ENCODE measurements at places on chromosomes 2 and 18. TPM values are rescaled to one million over a fixed set of nuclear protein-coding genes. Genes with fewer than 3 reads are reported as not detected.
A peak's percentile ranks its signal among the peaks of the same experiment; 100 is the strongest.

- no peak for DNase-seq
Observed at GRCh38 chr2:240795454-240795853, 24.6 kb downstream of the KIF1A start.

GRCh38 chr2:23367760-23368159 lies 17.2 kb upstream of the KLHL29 start:
- DNase-seq, result no peak

- DNase-seq, result peak; percentile 74
Observed at GRCh38 chr2:158745067-158745865, 49.9 kb upstream of the DAPL1 start.

DNA sequence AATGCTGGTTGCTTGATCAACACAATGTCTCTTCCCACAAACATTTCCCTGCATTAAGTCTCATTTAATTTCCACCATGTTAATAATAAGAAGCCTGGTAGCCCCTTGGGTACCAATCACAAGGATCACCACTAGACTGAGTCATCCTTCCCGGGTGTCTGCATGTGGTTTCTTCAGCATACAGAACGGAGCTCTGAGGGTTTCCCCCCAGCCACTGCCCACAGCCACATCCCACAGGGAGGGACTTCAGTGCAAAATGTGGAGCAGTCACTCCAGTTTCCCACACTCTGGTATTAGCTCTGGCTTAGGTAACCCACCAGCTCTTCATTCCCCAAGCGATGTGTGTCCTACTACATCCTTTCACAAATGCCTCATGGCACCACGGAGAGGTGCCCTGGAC lies 42.7 kb upstream of the POLE4 start:
- no peak for DNase-seq

GRCh38 chr2:75284345-75284744 lies 85.0 kb upstream of the TACR1 start:
- DNase-seq, result no peak

DNA sequence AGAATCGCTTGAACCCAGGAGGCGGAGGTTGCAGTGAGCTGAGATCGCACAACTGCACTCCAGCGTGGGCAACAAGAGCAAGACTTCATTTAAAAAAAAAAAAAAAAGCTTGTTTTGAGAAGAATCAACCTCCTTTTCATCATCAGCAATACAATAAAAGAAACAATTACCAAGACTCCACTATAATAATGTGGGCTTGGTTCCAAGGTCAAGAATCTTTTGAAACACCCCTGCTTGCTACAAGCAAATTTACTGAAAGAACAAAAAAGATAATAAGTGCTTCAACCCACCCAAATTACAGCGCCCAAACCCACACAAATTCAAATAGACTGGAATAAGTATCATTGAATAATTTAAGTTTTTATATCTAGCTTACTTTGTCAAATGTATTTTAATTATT lies 33.6 kb upstream of the MAPRE3 start:
- DNase-seq, result no peak

- no peak for DNase-seq
Observed at GRCh38 chr2:235570256-235570655, 76.4 kb downstream of the AGAP1 start.

DNA sequence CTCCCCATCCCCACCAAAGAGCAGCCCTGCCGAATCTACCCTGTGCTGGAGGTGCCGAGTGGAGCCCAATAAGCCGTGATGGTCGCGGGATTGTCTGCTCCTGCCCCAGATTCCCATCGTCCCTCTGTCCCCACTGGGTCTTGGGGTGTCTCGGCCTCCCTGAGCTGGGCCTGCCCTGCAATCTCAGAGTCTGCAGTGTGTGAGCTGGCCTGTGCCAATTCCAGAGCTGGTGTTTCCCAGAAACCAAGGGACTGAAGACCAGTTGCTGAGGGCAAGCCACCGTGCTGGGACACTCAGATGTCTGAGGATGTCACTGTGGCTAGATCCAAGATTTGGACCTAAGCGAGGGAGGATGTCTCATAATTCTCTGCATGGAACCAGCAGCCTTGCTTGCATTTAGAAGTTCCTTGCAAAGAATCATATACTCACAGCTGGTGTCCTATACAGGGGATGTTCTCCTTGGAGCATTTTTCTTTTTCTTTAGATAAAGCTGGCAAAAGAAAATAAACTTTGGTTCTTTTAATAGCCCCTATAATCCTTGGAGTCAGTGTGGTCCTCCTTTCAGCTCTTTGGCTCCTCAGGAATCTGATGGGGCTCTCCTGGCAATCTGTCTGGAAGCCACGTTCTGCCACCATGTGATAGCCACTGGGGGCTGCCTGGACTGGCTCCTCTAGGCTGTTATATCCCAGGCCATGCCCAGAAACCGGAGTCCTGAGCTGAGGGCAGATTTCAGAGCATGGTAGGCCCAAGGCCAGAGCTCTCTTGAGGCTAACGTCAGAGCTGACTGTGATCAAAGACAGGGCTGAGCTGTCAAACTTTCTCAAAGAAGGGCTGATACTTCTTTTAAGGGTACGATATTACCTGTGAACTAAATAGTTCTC lies 140.1 kb upstream of the HAAO start:
- DNase-seq, result no peak

DNA sequence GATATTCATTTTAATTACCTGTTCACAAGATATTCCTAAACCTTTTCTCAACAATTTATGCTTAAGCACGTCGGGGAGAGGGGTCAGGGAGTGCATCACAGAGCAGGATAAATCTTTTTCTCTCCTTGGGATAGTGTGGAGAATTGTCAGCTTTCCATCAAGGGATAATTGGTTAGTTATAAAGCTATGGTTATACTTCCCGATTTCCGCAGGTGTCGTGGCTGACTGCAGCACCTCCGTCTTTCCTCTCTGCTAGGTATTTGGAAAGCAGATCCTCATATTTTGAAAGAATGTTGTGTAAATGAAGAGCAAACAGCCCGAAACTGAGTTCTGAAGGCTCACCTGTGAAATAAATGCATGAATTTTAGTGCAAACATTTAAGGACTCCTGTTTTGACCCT lies 778 bp downstream of the DYNC2LI1 start:
- no peak for DNase-seq

DNA sequence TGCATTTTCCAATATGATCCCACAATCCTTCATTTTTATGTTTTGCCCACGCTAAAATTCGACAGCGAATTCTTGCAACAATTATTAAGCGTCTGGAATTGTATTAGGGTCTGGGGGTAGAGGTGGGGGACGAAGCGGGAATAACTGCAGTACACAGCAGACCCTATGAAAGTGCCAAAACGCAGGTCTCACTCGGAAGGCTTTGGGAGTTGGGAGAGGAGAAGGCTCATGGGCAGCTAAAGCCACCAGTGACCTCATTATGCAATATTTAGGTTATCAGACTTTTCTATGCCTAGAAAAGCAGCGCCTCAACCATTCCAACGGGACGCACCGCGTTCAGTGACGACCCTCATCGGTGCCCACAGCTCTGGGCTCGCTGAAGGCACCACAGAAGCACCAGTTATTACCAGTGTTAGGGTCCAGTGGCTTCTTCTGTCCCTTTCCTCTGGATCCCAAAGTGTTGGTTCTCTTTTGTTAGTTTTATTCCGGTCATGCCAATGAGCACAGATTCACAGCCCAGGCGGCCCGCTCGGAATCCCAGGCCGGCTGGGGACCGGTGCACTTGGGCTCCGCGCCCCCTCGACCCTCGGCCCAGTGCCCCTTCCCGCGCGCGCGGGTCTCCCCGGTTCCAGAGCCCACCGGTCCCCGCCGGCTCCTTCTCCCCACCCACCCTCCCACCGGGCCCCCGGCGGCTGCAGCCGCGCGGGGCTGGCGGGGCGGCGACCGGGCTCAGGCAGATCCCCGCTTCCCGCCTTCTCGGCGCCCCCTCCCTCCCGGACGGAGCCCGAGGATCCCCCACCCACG lies 737 bp upstream of the MAPK4 start:
- DNase-seq, result no peak

GRCh38 chr18:74414953-74415515 lies 42.1 kb downstream of the DIPK1C start:
- no peak for DNase-seq

DNA sequence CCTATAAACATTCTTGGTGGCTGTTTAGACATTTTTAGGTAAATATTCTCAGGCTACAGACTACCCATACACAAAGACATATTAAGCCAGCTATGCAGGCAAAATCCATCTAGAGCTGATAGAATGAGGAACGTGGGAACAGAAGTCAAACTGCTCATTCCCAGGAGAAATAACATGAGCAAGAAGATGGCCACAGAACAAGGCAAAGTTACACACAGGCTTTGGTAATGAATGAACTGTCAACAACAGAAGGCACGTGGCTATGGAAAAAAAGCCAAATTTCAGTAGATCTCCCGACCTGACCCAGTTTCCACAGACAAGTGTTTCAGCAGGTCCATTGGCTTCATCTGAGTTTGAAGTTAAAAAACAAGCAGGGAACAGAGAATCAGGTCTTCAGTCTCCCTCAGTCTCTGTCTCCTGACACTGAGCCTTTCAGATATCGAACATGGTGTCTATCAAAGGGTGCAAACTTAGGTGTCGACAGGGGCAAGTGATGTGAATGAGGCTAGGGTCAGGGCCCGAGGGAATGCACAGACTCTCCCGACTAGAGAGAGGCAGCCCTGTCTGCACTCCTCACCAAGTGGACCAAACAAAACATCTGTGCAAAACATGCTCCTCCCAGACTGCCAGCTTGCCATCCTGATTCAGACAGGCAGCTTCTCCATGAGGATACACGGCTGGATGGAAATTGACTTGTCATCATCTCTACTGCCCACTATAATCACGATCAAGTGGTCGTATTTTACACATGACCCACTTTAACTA lies 25.9 kb downstream of the SIGLEC15 start:
- DNase-seq, result no peak

DNA sequence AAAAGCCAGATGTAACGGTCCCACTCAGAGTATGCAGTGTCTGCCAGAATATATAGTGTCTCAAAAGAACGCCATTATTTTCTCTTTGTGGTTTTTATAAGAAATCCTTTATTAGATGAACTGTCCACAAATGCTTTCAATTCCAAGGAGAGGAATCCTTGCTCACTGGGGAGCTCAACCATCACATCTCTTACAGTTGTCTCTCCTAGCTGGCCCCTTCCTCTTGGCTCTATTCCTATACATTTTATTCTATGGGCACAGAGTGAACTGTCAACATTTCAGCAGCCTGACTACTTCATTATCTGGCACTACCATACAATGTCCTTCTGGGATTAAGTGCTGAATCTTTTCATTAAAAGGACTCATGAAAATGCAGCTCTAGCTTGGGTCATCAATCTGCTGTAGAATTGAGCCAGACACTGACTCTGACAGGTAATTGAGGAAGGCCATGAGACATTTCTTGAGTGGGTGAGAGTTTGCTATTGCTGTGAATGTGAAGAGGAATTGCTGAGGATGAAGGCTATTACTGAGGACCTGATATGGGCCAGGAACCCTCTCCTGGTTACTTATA lies 96.5 kb upstream of the THOC1 start:
- no peak for DNase-seq

GRCh38 chr2:20429528-20429927 lies 17.3 kb upstream of the RHOB start:
- DNase-seq, result no peak

DNA sequence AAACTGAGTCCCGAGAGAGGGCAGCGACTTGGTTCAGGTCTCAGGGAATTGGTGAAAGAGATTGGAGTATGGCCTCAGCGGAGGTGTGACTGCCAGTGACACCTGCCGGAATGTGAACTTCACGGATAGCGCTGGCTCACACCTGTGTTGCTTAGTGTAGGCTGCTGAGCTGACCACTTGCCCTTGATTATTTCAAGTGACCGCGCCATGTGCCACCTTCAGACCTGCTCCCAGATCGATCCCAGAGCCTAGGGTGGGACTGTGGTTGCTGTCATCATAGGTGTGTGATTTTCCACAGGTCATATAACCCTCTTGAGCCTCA lies 134.8 kb downstream of the GLI2 start:
- no peak for DNase-seq

DNA sequence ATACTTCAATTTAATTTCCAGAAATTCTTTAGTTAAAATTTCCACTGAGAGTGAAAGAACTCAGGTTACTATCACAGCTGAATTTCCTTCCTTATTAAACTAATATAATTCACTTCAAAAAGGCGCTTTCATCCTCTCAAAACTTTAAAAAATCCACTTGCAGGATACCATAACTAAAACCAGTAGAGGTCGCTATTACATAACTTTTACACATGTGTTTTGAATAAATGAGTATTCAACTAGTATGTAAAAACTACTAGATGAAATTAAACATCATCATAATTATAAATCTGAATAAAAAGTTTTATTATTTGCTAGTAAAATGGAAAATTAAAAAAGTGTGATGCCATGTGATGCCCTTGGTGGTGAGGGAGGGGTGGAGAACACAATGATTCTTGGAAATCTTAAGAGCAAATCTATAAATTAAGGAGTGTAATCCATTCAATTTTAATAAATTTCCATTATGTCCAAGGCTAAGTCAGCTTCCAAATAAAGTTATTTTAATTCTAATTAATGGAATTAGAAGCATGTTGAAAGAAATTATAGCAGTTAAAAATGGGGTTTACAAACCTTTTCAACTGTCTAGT lies 61.4 kb downstream of the SOS1 start:
- peak; percentile 37 for DNase-seq

DNA sequence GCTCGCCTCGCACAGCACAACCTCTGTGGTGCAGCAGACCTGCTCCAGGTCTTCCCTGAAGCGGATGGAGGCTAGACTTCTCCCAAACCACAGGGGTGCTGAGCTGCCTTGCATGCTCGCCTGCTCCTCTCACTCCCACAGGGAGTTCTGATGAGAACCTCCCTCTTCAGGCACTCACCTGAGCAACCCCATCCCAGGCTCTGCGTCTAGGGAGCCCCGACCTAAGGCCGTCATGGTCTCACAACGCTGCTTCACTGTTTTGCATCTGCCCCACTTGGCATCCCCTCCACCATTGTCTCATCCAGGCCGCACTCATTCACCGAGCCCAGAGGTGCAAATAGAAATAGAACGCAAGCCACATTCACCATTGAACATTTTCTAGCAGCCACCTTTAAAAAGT lies 24.6 kb upstream of the MC5R start:
- DNase-seq, result no peak

DNA sequence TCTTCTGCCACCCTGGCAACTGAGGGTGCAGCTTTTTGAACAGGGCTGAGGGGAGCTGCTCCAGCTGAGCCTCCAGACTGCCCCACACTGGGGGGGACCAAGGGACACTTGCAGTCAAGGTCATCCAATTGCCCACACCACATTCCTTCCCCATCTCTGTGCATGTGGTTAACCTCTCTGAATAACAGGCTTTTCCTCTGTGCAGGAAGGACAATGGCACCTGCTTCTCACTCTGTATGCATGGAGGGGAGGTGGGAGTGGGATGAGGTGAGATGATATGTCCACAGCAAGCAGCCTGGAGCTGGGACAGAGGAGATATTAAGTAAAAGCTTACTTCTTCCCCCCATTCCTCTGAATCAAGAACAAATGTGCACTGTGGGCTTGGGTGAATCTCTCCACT lies 39.1 kb upstream of the TEX51 start:
- no peak for DNase-seq

GRCh38 chr2:10920764-10921388 lies 9.1 kb downstream of the KCNF1 start:
- DNase-seq, result no peak

Gene PDCD1
- polyA plus RNA-seq, result not detected

Gene UGT1A5
- not detected for polyA plus RNA-seq

Gene OXER1
- 5.5 TPM for polyA plus RNA-seq

Gene SERPINB2
- 0.11 TPM for polyA plus RNA-seq

Gene CERKL
- 6.8 TPM for polyA plus RNA-seq

Gene VWA3B
- polyA plus RNA-seq, result 1.5 TPM
